ENCODE measurements at places on chromosomes 5 and 9.

GRCh38 chr5:175895686-175896102 is 24.3 kb downstream of the CPLX2 start:
- DNase-seq = no peak

GRCh38 chr9:95557142-95557541 is 40.4 kb upstream of the PTCH1 start:
- no peak for DNase-seq

DNA sequence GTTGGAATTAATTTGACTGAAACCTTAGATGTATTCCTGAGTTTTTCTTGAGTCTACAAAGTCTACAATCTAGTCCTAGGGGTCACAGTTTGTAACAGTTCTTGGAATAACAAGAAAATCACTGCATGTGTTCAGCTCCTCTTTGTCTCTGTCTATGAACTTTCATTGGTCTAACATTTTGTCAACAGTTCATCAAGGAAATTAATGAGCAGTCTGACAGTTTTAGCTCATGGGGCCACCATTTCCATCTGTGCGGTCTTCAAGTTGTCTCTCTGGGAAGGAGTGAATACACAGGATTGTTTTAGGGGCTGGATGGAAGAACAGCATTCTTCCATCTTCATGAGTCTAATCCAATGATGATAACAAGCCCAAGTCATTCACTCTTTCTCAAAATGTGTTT is 276.4 kb downstream of the TMEM167A start:
- DNase-seq = no peak

DNA sequence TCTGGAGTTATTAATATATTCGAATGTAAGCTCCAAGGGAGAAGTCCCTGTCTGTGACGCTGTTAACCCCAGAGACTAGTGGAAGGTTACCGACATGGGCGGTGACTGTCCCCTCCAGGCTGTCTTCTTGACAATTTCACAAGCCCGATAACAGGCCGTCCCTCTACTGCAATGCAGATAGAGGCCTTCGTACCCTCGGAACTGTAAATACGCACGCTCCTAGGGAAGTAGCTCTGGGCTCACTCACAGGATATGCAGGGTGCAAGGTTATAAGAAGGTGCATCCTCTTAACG is 680 bp upstream of the RFK start:
- DNase-seq = peak; percentile 65

DNA sequence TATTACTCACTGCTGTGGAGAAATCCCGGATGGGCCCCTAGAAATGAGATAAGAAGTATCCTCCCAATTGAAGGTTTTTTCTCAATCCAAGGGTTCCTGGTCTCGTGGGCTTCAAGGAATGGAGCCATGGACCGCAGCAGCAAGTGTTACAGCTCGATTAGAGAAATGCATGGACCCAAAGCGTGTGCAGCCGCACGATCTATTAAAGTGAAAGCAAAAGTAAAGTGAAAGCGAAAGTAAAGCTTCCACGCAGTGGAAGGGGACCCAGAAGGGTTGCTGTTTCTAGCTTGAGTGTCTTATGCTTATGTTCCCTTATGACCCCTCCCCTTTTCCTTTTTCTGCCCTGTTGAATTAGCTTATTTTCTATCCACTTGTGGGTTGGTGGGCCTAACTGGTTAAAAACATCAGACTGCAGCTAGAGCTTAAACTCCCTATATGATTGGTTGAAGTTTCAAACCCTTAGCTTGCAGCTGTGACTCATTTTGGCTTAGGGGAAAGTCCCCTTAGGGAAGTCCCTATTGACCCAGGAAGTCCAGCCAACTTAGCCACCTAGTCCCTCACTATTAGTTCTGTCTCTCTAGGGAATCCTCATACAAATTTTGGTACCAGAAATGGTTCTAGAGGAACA is 1111.8 kb downstream of the TAF11L14 start:
- DNase-seq = no peak

DNA sequence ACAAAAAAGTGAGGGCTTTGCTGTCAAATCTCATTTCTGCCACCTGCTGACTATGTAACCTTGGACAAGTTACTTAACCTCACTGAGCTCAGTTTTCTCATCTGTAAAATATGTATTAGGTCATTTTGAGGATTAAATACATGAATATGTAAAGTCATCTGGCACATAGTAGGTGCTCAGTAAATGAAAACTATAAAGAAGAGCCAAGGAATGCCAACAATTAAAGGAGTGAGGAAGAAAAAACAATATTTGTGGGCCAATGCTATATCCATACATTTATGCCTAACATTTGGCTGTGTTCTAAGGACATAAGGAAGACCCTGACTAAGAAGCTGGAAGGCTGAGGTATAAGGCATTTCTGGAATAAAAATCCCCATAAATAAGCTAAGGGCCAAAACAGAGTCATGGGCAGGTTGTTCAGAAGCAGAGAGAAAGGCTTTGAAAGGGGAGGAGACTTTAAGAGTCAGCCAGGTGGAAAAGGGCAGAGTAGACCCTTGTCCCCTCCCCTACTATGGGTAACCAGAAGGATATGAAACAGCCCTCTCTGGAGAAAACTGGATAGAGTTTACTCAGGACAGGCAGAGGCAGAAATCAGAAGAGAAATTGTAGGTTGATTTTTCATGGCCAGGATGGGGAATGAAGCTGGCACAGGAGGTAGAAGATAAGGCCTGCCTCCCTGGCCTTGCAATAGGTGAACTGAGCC is 47.6 kb upstream of the SIL1 start:
- DNase-seq = no peak

Measured in sciatic nerve (tissue), 2 donors.